GM23248 (cell line): ENCODE measurements at places on chromosomes 12 and 14. TPM values are rescaled to one million over a fixed set of nuclear protein-coding genes. Genes with fewer than 3 reads are reported as not detected.
A peak's percentile ranks its signal among the peaks of the same experiment; 100 is the strongest.

DNA sequence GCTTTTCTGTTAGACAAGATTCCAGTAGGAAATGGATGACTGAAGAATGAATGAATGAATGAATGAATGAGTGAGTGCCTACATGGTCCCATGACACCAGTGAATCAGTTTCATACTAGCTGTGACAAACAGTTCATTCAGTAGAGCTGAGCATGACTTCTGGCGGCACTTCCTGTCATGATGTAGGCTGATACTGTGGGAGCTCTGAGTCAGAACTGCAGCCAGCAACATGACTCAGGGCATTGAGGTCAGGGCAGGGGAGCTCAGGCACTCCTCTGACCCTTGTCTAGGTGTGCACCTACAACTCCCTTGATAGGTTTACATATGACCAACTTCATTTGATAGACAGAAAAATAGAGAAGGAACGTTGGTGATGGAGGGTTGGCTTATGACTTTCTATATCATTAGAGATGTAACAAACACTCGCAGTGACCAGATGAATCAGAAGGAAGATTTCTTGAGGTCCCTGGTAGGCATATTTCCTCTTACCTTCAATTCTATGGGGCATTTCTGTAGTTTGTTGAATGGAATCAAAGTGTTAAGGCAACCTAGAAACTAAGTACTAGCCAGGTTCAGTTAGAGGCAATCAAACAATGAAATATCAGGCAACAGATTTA lies 139.3 kb upstream of the ARHGAP5 start:
- H3K4me1 ChIP-seq, result peaks cover 25% of the 10 kb centered on the region
- DNase-seq, result peak; percentile 95
- no peak overlapping the region for H3K4me3 ChIP-seq
- peak overlapping the region; percentile 62 for H3K27ac ChIP-seq
- H3K27me3 ChIP-seq, result no peaks in the 10 kb centered on the region

HNF1A gene
- not detected in 2 replicates for total RNA-seq

DNA sequence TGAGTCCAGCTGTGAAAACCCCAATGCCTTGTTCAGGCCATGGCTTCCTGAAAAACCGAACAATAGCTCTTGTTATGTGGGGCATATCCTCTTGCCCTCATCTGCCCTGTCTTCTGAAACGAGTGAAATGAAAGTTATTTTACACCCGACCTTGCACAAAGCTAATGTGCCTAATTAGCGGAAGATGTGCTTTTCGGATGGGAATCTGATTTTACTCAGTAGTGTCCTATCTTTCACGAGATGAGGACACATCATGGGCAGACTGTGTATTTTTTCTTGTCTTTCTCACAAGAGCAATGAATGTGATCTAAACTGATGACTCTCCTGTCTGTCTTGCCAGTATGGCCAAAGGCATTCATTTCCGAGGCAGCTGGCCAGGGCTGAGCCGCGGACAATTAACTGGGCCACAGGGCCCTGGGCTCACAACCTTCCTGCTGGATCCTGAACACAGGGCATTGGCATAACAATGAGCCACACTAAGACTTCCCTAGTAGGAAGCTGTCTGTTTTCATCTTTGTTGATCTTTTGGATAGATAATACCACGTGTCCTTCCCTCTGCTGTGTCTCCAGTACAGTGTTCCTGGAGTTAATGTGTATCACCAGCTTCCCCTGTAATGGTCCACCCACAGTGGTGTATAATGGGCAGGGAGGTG lies 86.0 kb upstream of the HIF1A start:
- H3K27ac ChIP-seq, result peak overlapping the region; percentile 81
- H3K36me3 ChIP-seq, result no peaks in the 10 kb centered on the region

IGF1 gene
- 1.4 and 2.9 TPM in 2 replicates for total RNA-seq

GRCh38 chr12:123269395-123269892 lies 2.2 kb downstream of the CDK2AP1 start:
- DNase-seq, result peak; percentile 89
- H3K4me1 ChIP-seq, result peaks cover 11% of the 10 kb centered on the region; the same call in 1 of the 2 replicates
- no peaks in the 10 kb centered on the region for H3K36me3 ChIP-seq
- peak overlapping the region; percentile 91 for H3K27ac ChIP-seq
- no peaks in the 10 kb centered on the region for H3K27me3 ChIP-seq

CLEC4C gene
- total RNA-seq, result not detected in 2 replicates

DNA sequence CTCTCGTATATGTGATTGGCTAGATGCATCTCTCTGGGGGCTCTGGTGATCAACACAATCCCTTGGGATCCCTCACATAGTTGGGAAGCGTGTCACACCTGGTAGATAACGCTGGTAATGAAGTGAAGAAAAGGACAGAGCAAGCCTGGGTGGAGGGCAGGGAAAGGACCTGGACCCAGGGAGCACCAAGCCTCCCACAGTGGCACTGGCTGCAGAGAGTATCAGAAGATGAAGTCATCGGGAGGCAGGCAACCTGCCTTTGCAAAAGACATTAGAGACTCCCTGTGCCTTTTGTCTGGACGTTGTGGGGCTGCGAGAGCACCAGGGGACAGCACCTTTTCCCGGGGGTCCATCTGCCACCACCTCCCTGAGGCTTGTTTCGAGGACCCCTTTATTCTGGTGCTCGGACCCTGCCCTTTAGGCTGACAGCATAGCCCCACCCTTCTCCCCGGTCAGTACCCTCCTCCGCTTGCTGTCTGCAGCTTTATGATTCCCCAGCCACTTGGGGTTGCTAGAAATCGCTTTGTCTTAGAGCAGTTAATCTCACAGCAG lies 116.4 kb downstream of the EML1 start:
- peak; percentile 8 for DNase-seq
- peaks cover 10% of the 10 kb centered on the region for H3K4me1 ChIP-seq
- no peak overlapping the region for H3K27ac ChIP-seq

DNA sequence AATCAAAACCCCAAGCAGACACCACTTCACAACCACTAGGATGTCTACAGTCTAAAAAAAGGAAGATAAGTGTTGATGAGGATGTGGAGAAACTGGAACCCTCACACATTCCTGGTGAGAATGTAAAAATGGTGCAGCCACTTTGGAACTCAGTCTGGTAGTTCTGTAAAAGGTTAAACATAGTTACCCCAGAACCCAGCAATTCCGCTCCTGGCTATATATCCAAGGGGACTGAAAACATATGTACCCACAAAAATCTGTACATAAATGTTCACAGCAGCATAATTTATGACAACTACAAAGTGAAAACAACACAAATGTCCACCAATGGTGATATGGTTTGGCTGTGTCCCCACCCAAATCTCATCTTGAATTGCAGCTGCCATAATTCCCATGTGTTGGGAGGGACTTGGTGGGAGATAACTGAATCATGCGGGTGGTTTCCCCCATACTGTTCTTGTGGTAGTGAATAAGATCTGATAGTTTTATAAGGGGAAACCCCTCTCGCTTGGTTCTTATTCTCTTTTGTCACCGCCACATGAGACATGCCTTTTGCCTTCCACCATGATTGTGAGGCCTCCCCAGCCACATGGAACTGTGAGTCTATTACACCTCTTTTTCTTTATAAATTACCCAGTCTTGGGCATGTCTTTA lies 46.8 kb downstream of the PRKAB1 start:
- H3K4me3 ChIP-seq, result no peak overlapping the region
- H3K27me3 ChIP-seq, result no peaks in the 10 kb centered on the region
- H3K36me3 ChIP-seq, result no peaks in the 10 kb centered on the region
- peaks cover 6% of the 10 kb centered on the region for H3K4me1 ChIP-seq

EIF2S3B gene
- 4.9 and 8.9 TPM in 2 replicates for total RNA-seq

GRCh38 chr12:79690142-79690637 lies 574 bp downstream of the PAWR start:
- peaks cover 38% of the 10 kb centered on the region for H3K4me1 ChIP-seq
- peak overlapping the region; percentile 100 for H3K27ac ChIP-seq
- no peaks in the 10 kb centered on the region for H3K27me3 ChIP-seq

DNA sequence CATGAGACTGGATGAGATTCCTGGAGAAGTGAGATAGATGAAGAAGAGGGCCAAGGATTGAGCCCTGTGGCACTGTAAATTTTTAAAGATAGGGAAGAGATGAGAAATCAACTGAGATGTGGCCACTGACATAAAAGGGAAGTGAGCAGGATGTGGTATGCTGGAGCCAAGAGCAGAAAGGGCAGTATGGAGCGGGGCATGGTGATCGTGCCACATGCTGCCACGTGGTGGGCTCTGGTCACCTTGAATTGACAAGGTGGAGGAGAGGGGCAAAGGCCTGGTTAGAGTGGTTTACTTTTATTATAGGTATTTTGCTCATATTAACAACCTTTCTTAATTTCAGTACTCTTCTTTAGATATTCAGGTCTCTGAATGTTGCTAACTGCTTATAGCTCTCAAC lies 257.9 kb downstream of the NEDD1 start:
- no peaks in the 10 kb centered on the region for H3K27me3 ChIP-seq
- no peak overlapping the region for H3K4me3 ChIP-seq
- no peaks in the 10 kb centered on the region for H3K4me1 ChIP-seq
- H3K36me3 ChIP-seq, result no peaks in the 10 kb centered on the region

DNA sequence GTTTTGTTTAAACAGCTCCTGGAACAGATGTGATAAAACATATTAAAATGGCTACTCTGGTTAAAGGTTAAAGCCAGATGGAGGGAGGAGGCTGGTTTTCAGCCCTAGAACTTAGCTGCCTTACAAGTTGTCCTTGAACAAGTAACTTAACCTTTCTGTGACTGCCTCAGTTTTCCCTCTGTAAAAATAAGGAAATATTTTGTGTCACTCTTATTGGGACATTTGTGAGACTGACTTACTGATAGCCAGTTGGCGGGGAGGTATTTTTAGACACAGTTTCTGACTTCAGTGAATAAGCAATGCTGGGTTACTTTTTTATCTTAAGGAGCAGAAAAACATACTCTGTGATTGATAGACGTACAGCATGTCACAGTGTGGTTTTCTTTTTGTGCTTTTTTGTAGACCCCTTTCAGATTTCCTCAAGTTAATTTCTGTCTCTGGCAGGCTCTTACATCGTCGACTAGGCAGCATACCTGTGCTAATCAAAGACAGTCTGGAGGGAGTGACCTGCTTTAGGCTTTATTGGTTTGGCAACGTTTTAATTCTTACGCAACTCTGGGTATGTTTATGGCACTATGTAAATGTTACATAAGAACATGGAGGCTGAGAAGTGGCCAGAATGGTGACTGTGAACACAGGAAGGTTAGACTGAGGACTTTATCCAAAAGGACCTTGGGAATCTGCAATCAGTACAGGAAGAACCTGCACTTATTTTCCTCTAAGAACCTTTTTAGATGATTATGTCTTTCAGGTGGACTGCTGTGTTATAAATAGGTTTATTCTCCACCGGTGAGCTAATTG lies 3.3 kb downstream of the ACVR1B start:
- H3K4me3 ChIP-seq, result peak overlapping the region; percentile 96
- H3K36me3 ChIP-seq, result no peaks in the 10 kb centered on the region
- H3K4me1 ChIP-seq, result peaks cover 59% of the 10 kb centered on the region
- no peaks in the 10 kb centered on the region for H3K27me3 ChIP-seq
- peak; percentile 42 for DNase-seq
- H3K27ac ChIP-seq, result no peak overlapping the region; the same call in 1 of the 2 replicates
